Left hindlimb (tissue), 1 donor: ENCODE measurements at places on chromosomes 11 and 22.

- no peak for DNase-seq
These were observed 35.0 kb downstream of the DNAJC24 start for GRCh38 chr11:31404614-31405013.

- no peak for DNase-seq
These were observed 36.7 kb upstream of the PLET1 start for GRCh38 chr11:112297248-112297866.

- no peak for DNase-seq
These were observed 36.3 kb upstream of the SOX6 start for GRCh38 chr11:16392616-16393015.

GRCh38 chr11:43925063-43925931 is 17.1 kb upstream of the C11orf96 start:
- no peak for DNase-seq

DNA sequence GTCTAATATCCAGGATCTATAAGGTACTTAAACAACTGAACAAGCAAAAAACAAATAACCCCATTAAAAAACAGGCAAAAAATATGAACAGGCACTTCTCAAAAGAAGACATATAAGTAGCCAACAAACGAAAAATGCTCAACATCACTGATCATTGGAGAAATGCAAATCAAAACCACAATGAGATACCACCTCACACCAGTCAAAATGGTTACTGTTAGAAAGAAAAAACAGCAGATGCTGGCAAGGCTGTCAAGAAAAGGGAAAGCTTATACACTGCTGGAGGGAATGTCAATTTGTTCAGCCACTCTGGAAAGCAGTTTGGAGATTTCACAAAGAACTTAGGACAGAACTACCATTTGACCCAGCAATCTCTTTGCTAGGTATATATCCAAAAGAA is 30.6 kb upstream of the NOX4 start:
- no peak for DNase-seq

DNA sequence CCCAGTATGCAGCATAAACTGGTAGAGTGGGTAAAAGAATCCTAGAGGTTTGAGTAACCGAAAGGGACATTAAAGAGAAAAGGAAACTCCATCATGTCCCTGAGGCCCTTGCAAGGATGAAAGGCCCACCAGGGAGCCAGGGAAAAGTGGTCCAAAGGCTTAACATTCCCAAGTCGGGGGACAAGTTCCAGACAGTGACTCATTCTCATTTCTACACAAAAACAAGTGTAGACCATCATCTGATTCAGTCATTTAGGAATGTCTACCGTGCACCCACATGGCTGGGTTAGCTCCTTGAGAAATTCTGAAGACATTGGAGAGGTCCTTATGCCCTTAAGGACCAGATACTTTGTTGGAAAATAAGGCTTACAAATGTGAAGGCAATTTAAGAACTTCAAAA is 4.8 kb upstream of the NOX4 start:
- DNase-seq, result no peak

GRCh38 chr11:120964857-120965256 is 59.0 kb upstream of the TBCEL start:
- no peak for DNase-seq

DNA sequence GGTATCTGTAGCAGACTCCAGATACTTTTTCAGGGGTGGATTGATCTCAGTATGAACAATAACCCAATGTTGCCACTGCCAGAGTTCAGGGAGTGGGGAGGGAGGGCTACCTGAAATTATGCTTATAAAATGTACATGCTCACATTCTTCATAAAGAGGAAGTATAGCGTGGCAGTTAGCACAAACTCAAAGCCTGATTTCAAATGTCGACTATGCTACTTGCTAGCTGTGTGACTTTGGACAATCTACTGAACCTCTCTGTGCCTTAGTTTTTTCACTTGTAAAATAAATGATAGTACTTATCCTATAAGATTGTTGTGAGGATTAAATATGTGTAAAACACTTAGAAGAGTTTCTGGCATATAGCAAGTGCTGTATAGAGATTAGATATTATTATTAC is 26.5 kb upstream of the POU2AF1 start:
- no peak for DNase-seq

GRCh38 chr22:19559324-19559811 is 35.2 kb upstream of the CLDN5 start:
- no peak for DNase-seq

DNA sequence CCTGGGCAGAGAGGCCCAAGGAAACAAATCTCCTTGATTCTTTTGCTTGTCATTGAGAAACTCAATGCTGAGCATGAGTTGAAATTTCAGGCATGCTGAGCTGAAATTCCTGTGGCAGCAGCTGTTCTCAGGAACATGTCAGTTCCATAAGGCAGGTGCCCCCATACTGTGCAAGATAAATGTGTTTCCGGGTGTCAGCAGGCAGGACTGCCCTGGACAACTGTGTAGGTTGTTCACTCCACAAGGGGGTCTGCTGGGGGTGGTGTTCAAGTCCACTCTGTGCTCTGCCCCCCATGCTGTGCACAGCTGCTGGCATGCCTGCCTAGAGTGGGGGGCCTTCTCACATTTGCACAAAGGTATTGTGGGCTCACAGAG is 133.7 kb downstream of the CTTN start:
- DNase-seq, result peak; percentile 14

DNA sequence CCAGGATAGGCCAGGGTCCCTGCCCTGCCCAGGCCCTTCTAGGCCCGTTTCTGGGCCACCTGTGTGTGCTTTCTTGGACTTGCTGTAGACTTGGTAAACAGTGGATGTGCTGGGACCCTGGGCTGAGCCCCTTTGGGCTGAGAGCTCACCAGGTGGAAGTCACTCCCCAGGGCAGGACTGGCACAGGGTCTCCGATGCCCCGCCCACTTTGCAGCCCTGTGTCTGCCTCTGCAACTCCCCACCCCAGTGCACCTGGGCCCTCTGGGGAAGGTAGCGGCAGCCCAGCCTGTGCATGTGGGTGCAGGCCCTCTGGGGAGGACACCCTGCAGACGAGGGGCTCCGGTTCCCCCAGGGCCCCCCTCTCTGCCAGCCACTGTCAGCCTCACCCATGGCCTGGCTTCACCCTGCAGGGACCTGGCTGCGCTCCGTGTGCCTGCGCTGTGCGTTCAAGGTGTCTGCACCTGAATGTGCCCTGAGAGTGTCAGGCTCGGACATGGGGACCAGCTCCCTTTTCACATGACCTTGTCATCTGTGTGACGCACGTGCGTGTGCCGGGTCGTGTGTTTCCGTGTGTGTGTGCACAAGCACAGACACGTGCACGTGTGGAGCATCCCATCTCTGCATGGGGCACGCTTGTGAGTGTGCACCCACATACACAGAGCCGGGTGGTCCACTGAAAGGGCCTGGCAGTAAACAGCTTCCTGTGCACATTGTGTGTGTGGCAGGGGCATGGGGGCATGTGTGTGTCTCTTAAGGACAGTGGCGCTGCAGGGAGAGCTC is 118.5 kb downstream of the KCNQ1OT1 start:
- DNase-seq, result peak; percentile 26

GRCh38 chr11:116078101-116078591 is 573.9 kb upstream of the CADM1 start:
- DNase-seq, result no peak

- no peak for DNase-seq
These were observed 2.5 kb upstream of the OR52D1 start for GRCh38 chr11:5486003-5486402.

- DNase-seq, result no peak
These were observed 166.8 kb downstream of the MYO18B start for GRCh38 chr22:25908755-25909154.

GRCh38 chr22:23278883-23279675 is 98.8 kb downstream of the BCR start:
- DNase-seq, result no peak

DNA sequence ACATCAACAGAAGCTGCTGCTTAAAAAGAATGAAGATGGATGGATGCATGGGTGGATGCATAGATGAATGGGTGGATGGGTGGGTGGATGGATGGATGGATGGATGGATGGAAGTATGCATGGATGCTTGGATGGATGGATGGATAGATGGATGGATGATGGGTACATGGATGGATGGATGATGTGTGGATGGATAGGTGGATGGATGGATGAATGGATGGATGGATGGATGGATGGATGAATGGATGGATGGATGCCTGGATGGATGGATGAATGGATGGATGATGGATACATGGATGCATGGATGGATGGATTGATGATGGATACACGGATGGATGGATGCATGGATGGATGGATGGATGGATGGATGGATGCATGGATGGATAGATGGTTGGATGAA is 110.8 kb downstream of the LDLRAD3 start:
- DNase-seq, result no peak

DNA sequence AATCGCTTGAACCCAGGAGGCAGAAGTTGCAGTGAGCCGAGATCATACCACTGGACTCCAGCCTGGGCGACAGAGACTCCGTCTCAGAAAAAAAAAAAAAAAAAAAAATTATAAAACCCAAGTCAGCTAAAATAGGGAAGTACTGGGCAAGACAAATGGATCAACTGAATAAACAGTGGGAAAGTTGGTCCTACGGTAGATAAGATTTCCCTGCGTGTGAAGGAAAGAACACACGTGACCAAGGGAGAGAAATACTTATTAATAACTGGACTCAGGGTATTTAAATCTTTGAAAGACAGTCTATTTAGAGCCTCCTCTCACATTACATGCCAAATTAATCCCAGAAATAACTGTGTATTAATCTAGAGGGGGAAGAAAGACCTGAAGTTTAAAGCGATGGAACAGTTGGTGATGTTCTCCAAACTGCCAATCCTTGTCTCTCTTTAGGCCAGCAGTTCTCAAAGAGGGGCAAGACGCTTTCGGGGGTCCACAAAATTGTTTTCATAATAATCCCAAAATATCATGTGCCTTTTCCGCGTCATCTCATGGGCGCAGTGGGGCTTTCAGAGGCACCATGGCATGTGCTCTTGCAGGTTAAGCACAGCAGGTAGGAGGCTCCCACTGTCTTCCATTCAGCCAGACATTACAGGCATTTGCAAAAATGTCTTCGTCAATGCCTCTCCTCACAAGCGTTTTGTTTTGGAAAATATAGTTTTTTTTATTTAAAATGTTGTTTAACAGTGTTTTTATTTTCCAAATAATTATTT is 6.6 kb downstream of the RTL6 start:
- DNase-seq, result no peak

GRCh38 chr11:118837868-118838267 is 45.8 kb upstream of the CXCR5 start:
- DNase-seq, result no peak

GRCh38 chr11:61460474-61460881 is 30.6 kb downstream of the SDHAF2 start:
- DNase-seq, result peak; percentile 76

DNA sequence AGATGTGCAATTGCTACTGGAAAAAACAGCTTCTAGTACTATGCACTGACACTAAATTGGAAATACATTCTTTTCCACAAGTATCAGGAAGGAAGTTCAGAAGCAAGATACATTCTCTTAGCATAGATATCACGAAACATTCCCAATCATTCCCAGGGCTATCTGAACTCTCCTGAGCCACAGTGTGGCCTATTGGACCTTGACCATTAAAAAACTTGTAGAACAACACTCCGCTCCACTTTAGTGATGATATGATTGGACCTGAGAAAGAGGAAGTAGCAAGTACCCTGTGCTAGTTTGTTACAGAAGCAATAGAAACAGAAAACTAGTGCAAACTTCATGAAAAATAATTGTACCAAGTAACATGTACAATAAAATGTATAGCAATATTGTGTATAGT is 11.4 kb upstream of the OR5AK2 start:
- no peak for DNase-seq

DNA sequence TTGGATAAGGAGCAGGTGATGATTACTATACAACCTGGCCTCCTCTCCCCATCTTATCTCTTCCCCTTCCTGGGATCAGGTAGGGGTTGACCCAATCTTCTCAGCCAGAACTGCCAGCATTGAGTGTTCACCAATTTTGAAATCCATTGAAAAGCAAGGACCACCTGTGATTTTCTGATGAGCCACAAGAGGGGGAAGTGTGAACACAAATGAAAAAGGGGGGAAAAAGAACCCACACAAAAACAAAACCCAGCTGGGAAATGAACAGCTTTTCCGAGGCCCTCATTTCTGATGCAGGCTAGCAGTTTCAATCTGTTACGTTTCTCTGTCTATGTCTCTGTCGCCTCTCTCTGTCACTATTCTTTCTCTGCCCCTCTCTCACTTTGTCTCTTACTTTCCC is 161.9 kb downstream of the INSC start:
- no peak for DNase-seq

DNA sequence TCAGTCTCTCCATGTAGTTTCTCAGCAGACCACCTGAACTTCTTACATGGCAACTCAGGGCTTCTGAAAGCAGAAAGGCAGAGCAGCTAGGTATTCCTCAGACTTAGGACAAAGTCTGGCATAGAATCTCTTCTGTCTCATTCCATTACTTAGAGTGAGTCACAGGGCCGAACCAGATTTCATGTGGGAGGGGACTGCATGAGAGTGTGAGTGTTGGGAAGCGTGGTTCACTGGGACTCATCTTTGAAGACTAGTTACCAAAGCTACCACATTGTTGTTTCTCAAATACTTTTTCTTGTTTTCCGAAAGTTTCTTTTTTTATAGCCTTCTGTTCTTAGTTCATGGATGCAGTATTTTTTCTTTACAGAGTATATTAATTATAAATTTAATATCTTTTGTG is 36.1 kb upstream of the SCN3B start:
- DNase-seq, result no peak

DNA sequence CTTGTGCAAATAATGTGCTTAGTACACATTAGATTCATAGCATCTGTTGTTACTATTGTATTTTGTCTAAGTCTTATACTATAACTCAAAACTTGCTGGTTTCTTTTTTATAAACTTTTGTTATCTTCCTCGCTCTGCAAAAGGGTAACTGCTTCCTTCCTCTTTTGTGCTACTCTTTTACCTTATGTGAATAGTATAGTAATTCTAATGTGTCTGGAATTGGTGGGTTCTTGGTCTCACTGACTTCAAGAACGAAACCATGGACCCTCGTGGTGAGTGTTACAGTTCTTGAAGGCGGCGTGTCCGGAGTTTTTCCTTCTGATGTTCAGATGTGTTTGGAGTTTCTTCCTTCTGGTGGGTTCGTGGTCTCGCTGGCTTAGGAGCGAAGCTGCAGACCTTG is 563.1 kb upstream of the LUZP2 start:
- no peak for DNase-seq

GRCh38 chr11:111674941-111675340 is 72.7 kb downstream of the SIK2 start:
- no peak for DNase-seq
